Fibroblast of skin of right biceps (primary cell): ENCODE measurements at places on chromosomes 7 and 10.
A peak's percentile ranks its signal among the peaks of the same experiment; 100 is the strongest.

DNA sequence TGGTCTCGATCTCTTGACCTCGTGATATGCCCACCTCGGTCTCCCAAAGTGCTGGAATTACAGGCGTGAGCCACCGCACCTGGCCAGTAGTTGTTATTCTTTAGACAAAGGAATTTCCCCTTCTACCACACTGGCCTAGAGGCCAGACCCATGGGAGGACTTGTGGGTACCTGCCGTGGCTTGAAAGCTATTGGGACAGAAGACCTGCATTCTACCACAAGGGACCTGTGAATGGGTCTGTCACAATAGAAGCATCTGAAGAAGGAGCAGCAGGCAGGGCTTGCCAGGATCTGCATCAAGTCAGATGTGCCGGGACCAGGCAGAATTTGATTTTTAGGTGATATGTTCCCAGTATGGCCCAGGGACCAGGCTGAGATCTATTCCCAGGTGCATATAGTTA, 356.9 kb downstream of the FGFR2 start:
- no peak for DNase-seq

- peak; percentile 34 for DNase-seq
Observed at GRCh38 chr10:74863551-74863950, 37.2 kb downstream of the KAT6B start.

DNA sequence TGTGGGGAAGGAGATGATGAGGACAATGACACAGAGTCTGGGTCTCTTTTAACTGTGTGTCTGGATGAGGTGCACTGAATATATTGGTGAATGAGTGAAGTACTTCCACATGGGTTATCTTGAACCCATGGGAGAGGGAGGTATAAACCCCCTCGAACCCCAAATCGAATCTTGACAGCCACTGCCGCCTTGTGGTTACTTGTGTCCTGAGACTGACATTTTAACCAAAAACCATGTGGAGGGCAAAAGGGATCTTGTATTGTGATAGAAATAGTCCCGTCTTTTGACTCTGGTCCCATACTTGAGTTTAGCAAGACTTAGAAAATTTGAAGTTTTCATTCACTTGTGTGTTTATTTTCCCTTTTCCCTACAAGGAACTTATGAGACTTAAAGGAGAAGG, 283.3 kb downstream of the PHTF2 start:
- DNase-seq: no peak

DNA sequence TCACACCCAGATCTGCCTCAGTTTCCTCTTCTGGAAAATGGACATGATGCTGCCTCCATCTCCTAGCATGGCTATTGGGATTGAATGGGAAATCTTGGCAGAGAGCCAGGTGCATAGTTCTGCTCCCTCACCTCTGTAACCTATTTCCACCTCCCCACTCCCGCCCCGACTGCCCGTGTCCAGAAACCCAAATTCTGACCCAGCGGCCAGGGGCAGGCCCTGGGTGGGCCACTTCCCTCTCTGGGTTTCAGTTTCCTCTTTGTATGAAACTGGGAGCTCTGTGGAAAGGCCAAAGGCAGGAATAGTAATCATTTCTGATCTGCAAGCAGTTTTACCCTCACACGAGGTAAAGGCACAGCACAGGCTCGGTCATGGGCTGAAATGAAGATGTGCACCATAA, 74.1 kb upstream of the DUSP5 start:
- DNase-seq: no peak

- DNase-seq: no peak
Observed at GRCh38 chr7:157468221-157469111, 131.7 kb downstream of the DNAJB6 start.

DNA sequence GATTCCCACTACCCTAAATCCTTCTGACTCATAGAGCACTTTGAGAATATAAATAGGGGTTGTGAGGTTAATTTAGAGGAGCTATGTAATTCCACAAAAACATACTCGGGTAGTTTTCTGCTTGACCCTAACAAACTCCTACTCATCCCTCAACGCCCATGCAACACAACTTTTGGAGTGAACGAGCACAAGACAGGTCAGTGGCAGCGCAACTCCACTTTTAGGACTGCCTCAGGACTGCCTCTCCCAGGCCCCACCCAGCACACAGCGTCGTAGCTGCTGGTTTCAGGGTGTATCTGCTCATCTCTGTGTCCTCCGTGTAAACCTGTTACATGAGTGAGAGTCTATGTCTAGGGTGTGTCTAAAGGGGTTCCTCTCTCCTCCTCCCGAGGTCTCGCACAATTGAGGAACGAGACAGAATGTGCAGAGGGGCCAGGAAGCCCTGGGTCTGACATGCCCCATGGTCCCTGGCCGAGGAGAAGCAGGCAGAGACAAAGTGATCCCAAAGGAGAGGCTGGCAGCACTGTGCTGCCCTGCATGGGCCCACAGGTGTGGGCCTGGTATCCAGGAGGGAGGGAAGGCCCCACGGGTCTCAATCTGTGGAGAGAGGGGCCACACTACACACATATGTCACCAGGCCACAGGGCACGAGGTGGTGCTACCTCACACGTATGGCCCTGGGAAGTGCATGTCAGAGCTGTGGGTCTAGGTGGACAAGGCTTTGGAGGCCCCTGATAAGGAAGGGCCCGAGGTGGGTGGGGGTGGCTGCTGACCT, 45.5 kb downstream of the CAMK2B start:
- DNase-seq: no peak

DNA sequence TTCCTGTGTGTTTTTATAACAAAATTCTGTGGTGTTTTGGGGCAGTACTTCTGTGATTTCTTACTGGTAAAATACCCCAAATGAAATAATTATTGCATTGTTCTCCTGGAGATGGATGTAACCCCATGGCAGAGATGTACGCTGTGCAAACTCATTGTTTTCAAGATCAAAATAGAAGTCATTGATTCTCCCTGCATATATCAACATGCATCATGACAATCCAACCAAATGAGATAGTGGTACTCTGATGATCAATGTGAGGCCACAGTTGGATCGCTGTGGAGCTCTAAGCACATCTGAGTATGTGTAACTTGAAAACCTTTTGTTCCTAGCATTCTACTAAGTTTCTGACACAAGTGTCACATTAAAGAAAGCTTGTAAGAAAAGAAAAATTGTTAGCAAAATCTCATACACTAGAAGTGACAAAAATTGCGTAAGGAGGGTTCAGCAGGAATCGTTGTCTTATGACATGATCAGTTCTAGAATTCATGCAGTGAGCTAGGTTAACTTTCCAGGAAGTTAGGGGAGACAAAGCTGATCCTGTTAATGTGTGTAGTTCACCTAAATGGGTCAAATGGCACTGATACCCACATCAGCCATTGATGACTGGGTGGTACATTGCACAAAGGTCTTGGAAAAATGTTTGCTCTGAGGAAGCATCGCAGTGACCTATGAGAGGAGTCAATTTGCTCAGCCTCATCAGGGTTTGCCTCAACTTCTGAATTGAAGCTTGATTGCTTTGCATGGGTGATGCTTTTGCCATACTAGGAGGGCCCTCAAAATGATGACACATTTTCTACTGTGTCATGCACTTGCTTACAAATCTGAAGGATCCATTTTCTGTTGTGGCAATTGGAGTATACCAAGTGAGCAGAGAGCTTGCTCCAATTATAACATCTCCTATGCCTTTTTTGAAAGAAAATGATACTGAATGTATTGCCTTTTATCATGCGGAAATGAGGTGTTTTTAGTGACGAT, 145.1 kb downstream of the PLXDC2 start:
- no peak for DNase-seq

- no peak for DNase-seq
Observed at GRCh38 chr10:11180228-11180627, 162.6 kb downstream of the CELF2 start.

GRCh38 chr7:64871761-64872160, 31.3 kb upstream of the ZNF273 start:
- no peak for DNase-seq

DNA sequence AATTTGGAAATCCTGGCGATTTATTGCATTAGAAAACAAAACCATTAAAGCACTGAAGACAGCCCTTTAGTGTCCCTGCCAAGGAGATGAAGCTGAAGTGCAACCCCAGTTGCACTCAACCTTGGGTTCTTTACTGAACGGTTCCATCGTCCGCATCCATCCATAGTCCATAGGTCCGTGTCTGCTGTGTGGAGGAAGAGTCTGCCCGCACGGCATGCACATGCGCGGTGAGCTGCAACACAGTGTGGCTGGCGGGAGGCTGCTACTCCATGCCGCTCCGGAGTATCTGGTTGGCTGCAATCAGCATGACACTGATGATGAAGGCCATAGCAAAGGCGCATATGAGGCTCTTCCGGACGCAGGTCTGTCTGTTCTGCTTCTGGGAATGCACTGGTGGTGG, 624.6 kb downstream of the CALN1 start:
- peak; percentile 43 for DNase-seq

- DNase-seq: no peak
Observed at GRCh38 chr7:155867734-155868400, 55.6 kb upstream of the SHH start.

- DNase-seq: no peak
Observed at GRCh38 chr7:132743974-132744373, 167.7 kb upstream of the PLXNA4 start.

DNA sequence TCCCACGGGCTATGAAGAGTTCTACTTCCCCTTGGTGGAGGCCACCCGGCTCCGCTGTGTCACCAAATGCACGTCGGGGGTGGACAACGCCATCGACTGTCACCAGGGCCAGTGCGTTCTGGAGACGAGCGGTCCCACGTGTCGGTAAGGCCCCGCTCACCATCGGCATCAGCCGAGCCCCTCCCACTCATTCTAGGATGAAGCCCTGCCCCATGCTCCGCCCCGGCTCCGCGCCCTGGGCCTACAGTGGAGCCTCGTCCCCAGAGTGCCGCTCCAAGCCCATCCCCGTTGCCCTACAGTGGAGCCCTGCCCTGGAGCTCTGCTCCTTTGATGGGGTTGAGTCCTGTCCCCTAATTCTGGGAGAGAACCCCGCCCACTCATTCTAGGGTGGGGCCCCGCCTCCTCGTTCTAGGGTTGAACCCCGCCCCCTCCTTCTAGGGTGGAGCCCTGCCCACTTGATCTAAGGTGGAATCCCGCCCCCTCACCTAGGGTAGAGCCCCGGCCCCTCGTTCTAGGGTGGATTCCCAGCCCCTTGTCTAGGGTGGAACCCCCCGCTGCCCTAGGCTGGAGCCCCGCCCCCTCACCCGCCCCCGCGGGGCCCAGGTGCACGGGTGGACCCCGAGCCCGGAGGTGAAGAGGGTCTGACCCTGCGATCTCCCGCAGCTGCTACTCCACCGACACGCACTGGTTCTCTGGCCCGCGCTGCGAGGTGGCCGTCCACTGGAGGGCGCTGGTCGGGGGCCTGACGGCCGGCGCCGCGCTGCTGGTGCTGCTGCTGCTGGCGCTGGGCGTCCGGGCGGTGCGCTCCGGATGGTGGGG, 3.4 kb upstream of the MUC12 start:
- peak; percentile 47 for DNase-seq

DNA sequence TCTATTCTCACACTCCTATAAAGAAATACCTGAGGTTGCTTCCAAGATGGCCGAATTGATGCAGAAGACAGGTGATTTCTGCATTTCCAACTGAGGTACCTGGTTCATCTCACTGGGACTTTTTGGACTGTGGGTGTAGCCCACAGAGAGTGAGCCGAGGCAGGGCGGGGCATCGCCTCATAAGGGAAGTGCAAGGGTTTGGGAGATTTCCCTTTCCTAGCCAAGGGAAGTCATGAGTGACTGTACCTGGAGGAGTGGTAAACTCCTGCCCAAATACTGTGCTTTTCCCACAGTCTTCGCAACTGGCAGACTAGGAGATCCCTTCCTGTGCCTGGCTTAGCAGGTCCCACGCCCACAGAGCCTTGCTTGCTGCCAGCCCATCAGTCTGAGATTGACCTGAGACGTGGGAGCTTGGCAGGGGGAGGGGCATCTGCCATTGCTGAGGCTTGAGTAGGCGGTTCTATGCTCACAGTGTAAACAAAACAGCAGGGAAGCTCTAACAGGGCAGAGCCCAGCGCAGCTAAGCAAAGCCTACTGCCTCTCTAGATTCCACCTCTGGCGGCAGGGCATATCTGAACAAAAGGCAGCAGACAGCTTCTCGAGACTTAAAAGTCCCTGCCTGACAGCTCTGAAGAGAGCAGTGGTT, 152.2 kb downstream of the ARL4A start:
- DNase-seq: no peak

GRCh38 chr7:22213081-22213480, 143.9 kb downstream of the RAPGEF5 start:
- no peak for DNase-seq

- DNase-seq: no peak
Observed at GRCh38 chr7:156470399-156471320, 169.9 kb upstream of the RNF32 start.

DNA sequence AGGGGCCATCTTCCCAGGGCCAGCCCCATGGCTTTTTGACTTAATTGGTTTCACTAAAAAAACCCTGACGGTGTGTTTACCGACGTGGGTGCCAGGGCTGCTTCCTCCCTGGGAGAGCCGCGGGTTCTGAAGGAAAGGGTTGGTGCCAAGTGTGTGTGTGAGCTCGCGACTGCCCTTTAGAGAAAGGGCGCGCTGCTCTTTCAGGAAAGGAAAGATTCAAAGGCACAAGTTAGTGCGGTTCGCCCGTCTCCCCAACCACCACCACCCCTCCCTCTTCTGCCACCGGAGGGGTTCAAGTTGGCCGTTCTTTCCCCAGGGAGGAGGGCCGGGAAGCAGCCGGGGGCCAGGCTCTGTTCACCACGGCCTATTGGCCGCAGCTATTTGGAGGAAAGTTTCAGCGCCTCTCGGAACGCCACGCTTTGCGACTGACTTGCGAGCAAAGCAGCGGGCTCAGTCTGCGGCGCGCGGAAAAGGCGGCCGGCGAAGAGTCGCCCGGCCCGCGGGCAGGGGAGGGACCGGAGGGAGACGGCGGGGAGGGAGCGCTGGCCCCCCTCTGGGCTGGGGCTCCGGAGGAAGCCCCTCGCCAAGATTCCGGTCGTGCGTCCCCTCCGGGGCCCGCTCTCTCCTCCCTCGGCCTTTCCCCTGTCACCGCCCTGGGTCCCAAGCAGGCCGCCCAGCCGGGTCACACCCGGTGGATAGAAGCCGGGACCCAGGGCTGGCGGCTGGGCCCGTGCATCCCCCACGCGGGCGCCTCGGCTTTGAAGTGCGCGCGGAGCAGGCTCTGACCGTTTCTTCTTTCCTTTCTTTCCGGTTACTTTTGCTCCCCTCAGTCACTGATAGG, 165.9 kb upstream of the PPP1R3A start:
- DNase-seq: peak; percentile 38

DNA sequence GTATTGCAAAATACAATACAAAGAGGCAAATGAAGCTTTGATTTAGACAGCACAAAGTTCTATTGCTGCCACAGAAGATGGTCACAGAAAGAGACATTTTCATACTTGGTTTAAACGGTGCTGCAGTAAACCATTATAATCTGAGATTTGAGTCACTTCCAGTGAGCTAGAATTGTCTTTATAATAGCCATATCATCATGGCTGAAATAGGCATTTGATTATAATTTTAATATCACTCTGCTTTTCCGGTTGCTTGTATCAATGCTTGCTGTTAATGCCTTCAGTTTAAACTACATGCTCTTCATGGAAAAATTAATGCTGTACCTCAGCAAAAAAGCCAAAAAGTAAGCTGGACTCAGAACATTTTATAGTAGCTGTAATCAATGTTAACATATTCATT, 48.5 kb downstream of the CPEB3 start:
- no peak for DNase-seq
